ENCODE measurements at places on chromosomes 6 and 20.

DNA sequence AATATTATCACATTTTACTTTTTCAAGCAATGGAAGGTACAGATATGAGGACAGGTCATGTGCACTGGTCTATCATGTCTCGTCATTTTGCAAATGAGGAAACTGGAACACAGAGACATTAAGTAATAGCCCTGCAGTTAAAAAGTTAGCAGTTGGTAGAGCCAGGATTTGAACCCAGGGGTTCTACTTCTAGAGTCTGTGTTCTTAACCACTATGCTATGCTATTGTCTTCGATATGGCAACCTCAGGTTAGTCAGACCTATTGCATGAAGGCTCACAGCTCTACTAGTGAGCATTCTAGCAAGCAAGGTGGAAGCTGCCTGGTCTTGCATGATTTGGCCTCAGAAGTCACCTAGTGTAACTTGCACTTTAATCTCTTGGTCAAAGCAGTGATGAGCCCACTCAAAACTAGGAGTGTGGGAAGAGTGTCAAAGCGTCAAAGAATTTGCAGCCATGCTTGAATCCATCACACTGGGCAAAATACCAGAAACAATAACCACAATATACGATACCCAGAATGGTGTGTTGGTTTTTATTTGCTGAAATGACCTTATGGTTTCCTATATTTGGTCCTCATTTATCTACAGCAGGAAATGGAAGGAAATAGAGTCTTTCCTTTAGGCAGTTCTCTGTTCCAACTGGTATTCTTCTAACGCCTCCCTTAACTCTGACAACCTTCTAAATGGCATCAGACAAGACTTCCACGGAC lies 20.4 kb upstream of the BMP2 start:
- H3K36me3 ChIP-seq, result no peaks in the 10 kb centered on the region
- no peak overlapping the region for H3K27ac ChIP-seq
- DNase-seq, result no peak
- no peaks in the 10 kb centered on the region for H3K4me1 ChIP-seq
- H3K27me3 ChIP-seq, result no peaks in the 10 kb centered on the region

DNA sequence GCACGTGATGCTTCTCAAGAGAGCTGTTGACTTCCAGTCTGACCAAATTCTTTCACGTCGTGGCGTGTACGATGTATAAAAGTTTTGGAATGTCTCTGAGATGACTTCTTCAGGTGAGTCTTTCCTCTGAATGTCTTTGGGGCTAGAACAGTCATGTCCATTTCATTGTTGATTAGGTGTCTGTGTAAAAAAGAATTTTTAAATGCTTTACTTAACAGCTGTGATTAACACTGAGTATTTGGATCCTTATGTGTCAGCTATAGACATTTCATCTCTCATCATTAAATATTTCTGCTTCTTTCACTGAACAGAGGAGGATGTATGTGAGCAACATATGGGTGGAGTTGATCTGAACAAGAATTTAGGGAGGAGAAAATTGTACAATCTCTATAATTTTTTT lies 29.3 kb upstream of the KIF13A start:
- H3K27me3 ChIP-seq, result peaks cover 12% of the 10 kb centered on the region
- H3K27ac ChIP-seq, result no peak overlapping the region
- no peak for DNase-seq
- no peak overlapping the region for H3K4me3 ChIP-seq

- H3K4me1 ChIP-seq, result no peaks in the 10 kb centered on the region
- peaks cover 2% of the 10 kb centered on the region for H3K27me3 ChIP-seq
- no peak for DNase-seq
- no peaks in the 10 kb centered on the region for H3K36me3 ChIP-seq
- no peak overlapping the region for H3K4me3 ChIP-seq
Measured at GRCh38 chr20:48597521-48598302, 230.1 kb downstream of the PREX1 start.

DNA sequence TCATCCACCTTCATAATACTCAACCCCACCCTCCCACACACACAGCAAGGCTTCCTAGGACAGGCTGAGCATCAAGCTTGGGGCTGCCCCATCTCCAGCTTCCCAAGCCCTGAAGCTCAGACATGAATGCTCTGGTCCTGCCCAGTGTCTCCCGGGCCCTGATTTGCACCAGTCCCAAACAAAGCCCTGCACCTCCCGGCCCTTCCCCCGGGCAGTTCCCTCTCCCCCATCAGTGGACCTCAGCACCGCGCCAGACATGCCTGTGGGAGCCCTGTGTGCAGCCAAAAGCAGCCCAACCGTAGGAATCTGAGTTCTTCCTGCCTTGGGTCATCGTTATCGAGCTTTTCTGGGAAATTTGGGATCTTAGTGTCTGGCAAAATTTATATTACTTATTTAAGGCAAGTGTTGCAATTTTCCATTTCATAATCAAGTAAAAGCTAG lies 63.5 kb downstream of the THBS2 start:
- DNase-seq, result no peak
- no peaks in the 10 kb centered on the region for H3K36me3 ChIP-seq
- no peak overlapping the region for H3K4me3 ChIP-seq
- H3K27me3 ChIP-seq, result peaks cover 6% of the 10 kb centered on the region

DNA sequence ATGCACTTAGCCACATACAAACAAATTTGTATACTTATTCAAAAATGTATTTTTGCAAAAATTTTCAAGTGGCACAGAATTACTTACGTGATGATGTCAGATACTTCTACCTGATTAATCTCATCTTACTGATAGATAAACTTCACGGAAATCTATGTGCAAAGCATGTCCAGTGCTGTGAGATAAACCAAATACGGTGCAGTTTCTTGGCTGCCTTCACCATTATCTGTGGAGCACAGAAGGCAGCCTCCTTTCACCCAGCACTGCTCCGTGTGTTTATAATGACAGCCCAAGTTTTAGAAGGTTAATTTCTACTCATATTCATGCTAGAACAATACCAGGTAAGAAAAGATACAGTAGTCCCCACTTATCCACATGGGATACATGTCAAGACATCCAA lies 59.0 kb upstream of the PDE10A start:
- no peak for DNase-seq
- no peaks in the 10 kb centered on the region for H3K36me3 ChIP-seq
- H3K4me1 ChIP-seq, result no peaks in the 10 kb centered on the region
- no peak overlapping the region for H3K27ac ChIP-seq
- H3K4me3 ChIP-seq, result no peak overlapping the region
- H3K27me3 ChIP-seq, result no peaks in the 10 kb centered on the region

DNA sequence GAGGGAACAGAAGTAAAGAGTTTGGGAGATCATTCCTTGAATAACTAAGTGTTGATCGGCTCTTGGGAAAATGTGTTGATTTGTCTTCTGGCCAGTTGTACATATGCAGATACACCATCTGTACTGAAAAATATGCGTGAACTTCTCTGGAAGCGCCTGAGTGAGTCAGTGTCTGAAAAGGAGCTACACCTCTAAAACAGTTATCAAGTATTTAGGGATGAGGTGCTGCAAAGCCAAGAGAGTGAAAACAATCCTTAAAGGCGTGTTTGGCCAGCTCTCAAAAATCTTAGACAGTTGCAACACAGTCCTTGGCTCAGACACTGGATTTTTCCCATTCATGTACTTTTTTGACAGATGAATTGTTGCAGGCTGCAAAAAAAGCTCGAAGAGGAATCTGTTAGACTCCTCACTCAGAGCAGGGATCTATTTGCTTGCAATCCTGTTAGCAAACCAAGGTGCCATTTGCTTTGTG lies 61.3 kb downstream of the BMP6 start:
- DNase-seq, result no peak
- H3K36me3 ChIP-seq, result no peaks in the 10 kb centered on the region
- no peak overlapping the region for H3K27ac ChIP-seq
- H3K4me3 ChIP-seq, result no peak overlapping the region
- peaks cover 18% of the 10 kb centered on the region for H3K27me3 ChIP-seq
- no peaks in the 10 kb centered on the region for H3K4me1 ChIP-seq

DNA sequence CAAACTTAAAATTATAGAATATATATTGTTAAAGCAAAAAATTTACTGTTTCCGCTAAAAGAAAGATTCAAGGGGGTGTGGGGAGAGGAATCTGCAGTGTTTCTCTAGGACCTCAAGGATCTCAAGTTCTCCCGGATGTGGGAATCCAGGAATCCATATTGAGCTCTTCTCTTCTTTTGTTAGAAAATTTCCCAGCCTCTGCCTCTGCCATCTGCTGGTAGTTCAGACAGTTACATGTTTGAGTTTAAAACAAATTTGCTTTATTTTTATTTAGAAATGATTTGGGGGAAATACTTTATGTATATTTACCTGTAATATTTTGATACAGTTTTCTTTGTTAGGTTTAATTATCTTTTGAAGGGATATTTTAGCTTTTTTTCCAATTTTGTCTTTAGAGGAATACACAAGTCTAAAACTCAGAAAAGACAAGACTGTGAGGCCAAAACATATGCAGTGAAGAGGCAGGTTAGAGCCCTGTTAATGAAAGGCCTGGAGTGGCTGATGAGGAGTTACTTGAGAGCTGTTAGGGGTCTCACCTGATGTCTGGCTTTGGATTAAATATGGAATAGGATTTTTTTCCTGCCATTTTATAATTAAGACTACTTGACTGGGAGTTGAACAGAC lies 268.8 kb downstream of the ARID1B start:
- H3K27me3 ChIP-seq, result no peaks in the 10 kb centered on the region
- H3K4me1 ChIP-seq, result peaks cover 11% of the 10 kb centered on the region
- H3K36me3 ChIP-seq, result no peaks in the 10 kb centered on the region
- DNase-seq, result no peak
- no peak overlapping the region for H3K27ac ChIP-seq

DNA sequence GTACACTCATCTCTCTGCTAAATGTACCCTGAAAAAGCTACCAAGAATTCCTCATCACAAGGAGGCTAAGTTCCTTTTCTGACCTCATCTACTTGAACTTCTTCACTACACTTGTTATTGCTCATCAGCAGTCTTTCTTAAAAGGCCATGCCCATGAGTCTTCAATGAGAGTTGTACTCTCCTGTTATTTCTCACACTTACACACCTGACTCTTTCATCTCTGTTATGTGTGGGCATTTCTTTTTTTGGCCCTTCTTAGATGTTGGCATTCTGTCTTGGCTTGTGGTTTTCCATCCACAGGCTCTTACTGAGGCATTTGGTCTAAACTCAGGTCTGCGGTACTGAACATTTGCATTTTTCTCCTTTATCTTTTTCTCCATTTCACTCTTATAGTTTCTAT lies 10.7 kb upstream of the SLC17A1 start:
- DNase-seq, result no peak
- no peaks in the 10 kb centered on the region for H3K4me1 ChIP-seq
- peaks cover 8% of the 10 kb centered on the region for H3K27me3 ChIP-seq
- no peak overlapping the region for H3K4me3 ChIP-seq
- H3K27ac ChIP-seq, result no peak overlapping the region

GRCh38 chr6:14968056-14968637 lies 277.7 kb upstream of the JARID2 start:
- no peak for DNase-seq
- H3K27ac ChIP-seq, result no peak overlapping the region
- no peaks in the 10 kb centered on the region for H3K36me3 ChIP-seq
- no peaks in the 10 kb centered on the region for H3K27me3 ChIP-seq

DNA sequence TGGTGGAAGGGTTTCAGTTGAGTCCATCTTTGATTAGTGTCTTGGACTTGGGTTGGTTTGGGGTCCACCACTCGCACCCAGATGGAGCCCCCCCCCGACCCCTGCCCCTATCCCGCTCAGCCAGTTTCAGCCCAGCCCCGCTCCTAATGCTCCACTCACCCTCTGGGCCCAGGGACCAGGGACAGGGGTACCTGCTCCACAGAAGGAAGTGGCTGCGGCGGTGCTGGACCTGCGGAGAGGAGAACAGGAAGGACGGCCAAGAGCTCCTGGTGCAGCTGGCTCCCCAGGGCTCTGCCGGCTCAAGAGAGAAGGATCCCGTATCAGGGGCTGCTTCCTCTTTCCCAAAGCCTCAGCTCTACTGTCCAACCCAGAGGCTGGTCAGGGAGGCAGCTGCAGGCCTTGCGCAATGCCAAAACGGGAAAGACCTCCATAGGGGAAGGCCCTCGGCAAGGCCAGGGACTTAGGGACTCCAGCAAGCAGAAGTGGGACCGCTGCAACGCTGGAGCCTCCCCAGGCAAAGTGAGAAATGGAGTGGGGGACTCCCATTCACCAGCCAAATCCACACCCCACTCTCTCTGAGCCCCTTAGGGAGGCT lies at the start of gene SIGLEC1:
Gene SIGLEC1, minus strand, starts transcription at position 322 of the 595 bp plus-strand sequence. CDS start 5,472 bp downstream, outside the sequence.
- no peak within 1 kb of the TSS for H3K4me3 ChIP-seq
- H3K4me1 ChIP-seq, result no peaks in the 10 kb centered on the region
- DNase-seq, result no peak
- no peaks in the 10 kb centered on the region for H3K36me3 ChIP-seq
- peaks cover 5% of the 10 kb centered on the region for H3K27me3 ChIP-seq
- no peak within 1 kb of the TSS for H3K27ac ChIP-seq

DNA sequence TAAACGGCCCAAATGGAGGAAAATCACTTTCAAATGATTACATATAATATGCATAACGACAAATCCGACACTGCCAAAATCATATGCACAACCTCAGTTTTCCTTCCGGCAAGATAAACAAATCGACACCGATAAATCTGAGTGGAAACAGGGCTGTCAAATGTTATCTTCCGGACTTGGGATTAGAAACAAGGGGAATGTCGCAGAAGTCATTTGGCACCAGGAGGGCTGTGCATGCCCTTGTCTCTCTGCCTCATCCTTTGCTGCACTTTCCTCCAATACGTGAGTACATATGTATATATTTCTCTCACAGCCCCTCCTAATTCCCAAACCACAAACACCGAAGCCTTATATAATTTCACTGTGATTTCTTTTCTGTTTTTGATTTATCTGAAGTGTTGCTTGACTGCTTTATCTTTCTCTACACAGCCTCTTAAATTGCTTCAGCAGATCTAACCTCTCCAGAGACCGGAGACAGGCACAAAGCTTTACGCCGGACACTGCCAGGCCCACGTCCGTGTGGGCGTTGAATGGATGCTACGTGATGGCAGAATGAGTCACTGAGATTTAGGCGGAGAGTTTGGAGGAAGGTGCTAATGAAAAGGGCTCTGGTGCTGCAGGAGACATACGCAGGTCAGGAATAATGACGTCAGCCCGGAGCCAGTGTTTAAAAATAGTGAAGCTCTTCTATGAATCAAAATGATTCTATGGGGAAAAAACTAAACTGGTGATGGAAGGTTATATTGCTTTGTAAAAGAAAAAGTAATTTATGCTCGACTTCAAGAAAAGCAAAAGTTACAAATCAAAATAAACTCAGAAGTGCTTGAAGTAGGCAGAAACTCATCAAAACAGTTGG lies 21.0 kb upstream of the PRELID3B start:
- H3K4me1 ChIP-seq, result no peaks in the 10 kb centered on the region
- H3K4me3 ChIP-seq, result no peak overlapping the region
- no peak for DNase-seq
- no peak overlapping the region for H3K27ac ChIP-seq
- peaks cover 4% of the 10 kb centered on the region for H3K27me3 ChIP-seq

GRCh38 chr6:100427452-100427851 lies 37.3 kb downstream of the SIM1 start:
- no peak overlapping the region for H3K27ac ChIP-seq
- peaks cover 22% of the 10 kb centered on the region for H3K27me3 ChIP-seq
- no peak overlapping the region for H3K4me3 ChIP-seq
- no peaks in the 10 kb centered on the region for H3K36me3 ChIP-seq
- H3K4me1 ChIP-seq, result no peaks in the 10 kb centered on the region

GRCh38 chr6:148765898-148766808 lies 19.3 kb downstream of the UST start:
- H3K4me1 ChIP-seq, result peaks cover 17% of the 10 kb centered on the region
- DNase-seq, result no peak
- peaks cover 32% of the 10 kb centered on the region for H3K27me3 ChIP-seq
- no peak overlapping the region for H3K27ac ChIP-seq

Measured in activated naive CD4-positive, alpha-beta T cell treated with anti-CD3 and anti-CD28 coated beads for 36 hours (primary cell).